ENCODE measurements at places on chromosomes 1 and 21. TPM values are rescaled to one million over a fixed set of nuclear protein-coding genes. Genes with fewer than 3 reads are reported as not detected.

CTSK gene
- 0.10 TPM for total RNA-seq

DNA sequence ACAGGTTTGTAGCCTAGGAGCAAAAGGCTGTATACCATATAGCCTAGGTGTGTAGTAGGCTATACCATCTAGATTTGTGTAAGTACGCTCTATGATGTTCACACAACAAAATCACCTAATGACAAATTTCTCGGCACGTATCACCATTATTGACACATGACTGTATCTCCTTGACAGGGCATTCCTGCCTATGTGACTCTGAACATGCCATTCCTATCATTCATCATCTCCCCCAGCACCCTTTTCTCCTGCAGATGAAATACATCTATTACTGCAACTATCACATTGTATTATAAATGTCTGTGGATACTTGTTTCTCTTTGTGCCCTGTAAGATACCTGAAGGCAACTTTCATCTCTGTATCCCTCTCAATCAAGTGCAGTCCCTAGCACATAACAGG is 29.9 kb downstream of the TP53BP2 start:
- DNase-seq = no peak

DNA sequence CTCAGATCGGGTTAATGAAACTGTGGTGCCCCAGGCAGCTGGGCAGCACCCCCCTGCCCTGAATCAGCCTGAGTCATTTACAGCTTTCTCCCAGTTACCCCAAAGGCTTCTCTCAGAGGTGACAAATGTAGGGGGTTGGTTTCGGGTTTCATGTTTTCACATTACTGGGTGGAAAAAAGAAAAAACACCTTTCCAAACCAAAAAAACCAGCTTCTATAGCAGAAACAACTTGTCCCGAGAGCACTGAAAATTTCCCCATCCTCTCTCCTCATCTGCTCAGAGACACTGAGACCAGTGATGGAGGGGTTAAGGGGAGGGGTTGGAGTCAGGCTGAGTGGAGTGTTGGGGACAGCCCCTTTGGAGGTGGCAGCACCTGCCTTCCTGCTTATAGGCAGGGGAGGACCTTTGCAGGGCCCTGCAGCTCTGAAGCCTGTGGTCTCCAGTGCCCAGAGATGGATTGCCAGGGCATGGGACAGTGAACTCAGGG is 15.6 kb downstream of the UTP11 start:
- DNase-seq = no peak

GRCh38 chr1:32256473-32257226 is 5.6 kb downstream of the LCK start:
- DNase-seq = no peak
